ENCODE measurements at places on chromosomes 12 and 14.

- no peak for DNase-seq
These were observed 56.7 kb downstream of the MYRFL start for GRCh38 chr12:69881771-69882170.

- DNase-seq, result peak; percentile 51
These were observed 527.7 kb downstream of the FUT8 start for GRCh38 chr14:65940056-65940735.

GRCh38 chr12:132736913-132737312, 24.7 kb downstream of the ANKLE2 start:
- no peak for DNase-seq

- no peak for DNase-seq
These were observed 299.8 kb downstream of the RPS29 start for GRCh38 chr14:49286257-49286983.

GRCh38 chr12:85993746-85994145, 119.7 kb downstream of the NTS start:
- DNase-seq, result no peak

DNA sequence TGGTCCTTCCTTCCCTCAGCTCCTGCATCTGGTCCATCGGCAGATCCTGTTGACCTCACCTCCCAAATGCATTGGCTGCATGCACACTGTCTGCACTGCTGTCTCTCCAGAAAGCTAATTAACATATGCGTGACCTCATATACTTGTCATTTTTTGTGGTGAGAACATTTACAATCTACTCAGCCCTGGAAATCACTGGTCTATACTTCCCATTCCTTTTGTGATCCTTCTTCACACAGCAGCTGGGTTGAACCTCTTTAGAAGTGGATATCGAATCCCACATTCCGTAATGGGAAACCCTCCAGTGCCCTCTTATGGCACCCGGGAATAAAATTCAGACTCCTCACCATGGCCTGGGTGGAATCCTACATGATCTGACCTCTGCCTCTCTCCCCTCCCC, 45.0 kb downstream of the SMOC1 start:
- no peak for DNase-seq

DNA sequence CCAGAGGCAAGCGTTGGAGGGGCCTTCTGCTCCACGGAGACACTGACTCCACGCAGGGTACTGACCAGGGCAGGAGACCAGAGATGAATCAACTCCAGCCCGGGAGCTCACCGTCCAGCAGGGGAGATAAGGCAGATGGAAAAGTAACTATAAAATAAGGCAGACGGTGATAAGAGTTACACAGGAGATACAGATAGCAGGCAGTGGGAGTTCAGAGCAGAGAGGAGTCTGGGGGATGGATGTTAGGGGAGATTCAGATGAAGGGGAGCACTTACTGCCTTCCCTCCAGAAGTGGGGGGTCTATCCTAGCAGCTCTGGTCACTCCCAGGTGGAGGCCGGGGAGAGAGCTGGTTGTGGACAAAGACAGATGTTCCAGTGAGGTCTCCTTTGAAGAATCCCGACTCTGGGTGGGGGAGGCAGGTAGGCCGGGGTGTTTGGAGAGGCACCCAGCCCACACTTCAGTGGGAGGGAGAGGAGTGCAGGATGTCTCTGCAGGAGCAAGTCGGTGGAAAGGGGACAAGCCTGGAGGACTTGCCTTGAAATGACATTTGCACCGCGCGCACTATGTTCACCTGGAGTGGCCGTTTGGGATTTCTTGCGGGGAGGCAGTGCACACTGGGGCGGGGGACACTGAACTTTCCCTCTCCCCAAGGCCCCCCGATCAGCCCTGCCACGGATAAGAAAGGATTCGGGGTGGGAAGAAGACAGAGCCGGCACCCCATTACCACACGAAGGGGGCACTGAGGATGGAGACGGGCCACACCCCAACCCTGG, 1.2 kb downstream of the PITPNM2 start:
- no peak for DNase-seq

All from hematopoietic multipotent progenitor cell (in vitro differentiated cells).